Left colon (tissue), 2 donors: ENCODE measurements at places on chromosomes 3 and 15. TPM values are rescaled to one million over a fixed set of nuclear protein-coding genes. Genes with fewer than 3 reads are reported as not detected.

- no peak for DNase-seq
These were observed 545.0 kb downstream of the SI start for GRCh38 chr3:164533275-164533674.

The CAMK2N2 gene
- 0.39 TPM for total RNA-seq

DNA sequence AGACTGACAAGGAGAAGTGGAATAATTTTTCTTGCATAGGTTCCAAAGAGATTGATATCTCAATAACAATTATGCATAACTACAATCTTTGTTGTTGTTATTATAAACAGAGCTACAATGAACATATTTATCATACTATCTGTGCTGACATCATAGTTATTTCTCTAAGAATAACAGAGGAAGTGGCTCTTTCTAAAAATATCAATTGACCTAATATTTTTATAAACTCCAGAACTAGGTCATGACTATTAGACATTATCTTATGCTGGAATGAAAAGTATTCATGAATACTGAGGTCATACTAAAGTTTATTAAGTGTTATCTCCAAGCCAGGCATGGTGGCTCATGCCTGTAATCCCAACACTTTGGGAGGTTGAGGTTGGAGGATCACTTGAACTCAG lies 114.1 kb downstream of the DCLK3 start:
- no peak for DNase-seq

- peak; percentile 25 for DNase-seq
These were observed 33.2 kb downstream of the ZNF106 start for GRCh38 chr15:42457445-42458442.

GRCh38 chr3:63922491-63923199 lies 10.5 kb upstream of the SCAANT1 start:
- no peak for DNase-seq

DNA sequence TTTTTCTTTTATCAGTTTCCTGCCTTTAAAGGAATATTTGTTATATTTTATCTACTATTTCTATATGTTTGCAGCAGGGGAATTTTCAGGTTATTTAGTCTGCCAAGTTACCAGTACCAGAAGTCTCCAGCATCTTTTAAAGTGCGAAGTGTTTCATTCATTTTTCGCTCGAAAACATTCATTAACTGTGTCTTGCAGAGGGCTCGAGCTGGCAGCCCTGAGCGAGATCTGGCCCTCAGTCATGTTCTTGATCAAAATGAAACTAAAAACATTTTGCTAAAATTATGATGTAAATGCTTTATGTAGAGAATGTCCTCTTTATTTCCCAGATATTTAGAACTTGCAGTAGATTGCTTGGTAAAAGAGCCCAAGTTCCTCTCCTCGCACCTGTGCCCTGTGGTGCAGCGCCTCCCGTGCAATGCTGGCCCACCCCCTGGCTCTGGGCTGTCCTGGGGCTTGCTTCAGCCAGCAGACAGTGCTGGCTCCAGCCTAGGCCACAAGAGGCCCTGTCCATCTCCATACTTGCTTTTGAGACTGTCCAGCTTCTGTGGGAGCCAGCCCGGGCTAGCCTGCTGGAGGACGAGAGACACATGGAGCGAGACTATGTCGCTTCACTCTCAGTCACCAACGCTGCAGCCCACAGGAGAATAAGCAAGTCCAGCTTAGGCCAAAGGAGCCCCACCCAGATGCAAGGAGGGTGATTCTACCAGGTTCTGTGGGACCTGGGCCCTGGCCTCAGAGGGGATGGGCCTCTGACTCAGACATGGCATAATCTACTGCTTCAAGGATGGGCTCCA lies 71.9 kb upstream of the PRR23E start:
- DNase-seq, result no peak

- no peak for DNase-seq
These were observed 53.5 kb downstream of the DTWD1 start for GRCh38 chr15:49674370-49674769.

The ASB14 gene
- not detected for total RNA-seq

DNA sequence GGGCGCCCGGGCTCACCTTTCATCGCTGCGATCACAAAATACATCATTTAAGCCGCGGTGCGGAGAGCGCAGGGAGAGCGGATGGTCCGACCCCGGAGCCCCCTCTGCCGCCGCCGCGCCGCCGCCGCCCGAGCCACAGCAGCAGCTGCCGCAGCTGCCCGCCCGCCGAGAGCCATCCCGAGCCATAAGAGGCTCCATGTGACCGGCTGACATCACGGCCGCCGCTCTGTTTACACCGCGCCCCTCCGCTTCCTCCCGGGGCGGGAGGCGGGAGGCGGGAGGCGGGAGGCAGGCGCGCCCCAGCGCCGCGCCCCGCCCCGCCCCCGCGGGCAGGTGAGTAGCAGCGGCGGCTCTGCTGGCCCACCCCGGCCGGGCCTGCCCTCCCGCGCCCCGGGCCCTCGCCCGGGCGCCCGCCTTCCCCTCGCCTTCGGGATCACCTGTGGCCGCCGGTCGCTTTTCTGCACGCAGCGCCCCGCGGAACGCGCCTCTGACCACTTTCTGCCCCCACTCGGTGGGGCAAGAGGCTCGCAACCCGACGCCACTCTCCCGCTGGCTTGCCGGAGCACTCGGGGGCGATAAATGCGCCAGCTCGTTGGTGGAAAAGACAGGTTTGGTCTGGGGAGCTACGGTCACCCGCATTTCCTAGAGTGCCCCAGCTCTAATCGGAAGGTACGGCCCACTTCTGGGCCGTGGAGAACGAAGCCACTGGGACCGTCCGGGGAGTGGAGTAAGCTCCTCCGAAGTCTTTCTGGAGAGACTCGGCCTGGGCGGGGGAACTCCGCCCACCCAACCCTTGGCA lies 113.6 kb upstream of the ICE2 start:
- peak; percentile 88 for DNase-seq
